ENCODE measurements at places on chromosomes 5 and 9. TPM values are rescaled to one million over a fixed set of nuclear protein-coding genes. Genes with fewer than 3 reads are reported as not detected.

DNA sequence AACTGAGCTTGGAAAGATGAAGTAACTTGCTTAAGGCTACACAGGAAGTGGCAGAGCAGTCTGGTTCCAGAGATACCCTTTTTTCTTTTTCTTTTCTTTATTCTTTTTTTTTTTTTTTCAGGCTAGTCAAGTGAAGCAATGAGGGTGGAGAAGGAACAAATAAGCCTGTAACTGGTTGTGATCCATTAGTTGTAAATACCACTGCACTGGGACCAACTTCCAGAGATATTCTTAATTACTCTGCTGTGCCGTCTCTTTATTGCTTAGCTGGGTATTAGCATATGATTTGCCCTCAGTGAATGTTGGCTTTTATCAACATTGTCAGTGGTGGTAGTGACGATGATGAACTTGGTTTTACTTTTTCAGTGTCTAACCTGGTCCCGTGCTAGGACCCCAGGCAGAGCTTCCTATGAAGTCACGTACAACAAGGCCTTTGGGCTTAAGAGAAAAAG, 26.7 kb downstream of the LNPEP start:
- DNase-seq = no peak

Gene CCDC192
- total RNA-seq = 0.31 TPM

Gene ZBTB26
- 8.4 TPM for total RNA-seq

DNA sequence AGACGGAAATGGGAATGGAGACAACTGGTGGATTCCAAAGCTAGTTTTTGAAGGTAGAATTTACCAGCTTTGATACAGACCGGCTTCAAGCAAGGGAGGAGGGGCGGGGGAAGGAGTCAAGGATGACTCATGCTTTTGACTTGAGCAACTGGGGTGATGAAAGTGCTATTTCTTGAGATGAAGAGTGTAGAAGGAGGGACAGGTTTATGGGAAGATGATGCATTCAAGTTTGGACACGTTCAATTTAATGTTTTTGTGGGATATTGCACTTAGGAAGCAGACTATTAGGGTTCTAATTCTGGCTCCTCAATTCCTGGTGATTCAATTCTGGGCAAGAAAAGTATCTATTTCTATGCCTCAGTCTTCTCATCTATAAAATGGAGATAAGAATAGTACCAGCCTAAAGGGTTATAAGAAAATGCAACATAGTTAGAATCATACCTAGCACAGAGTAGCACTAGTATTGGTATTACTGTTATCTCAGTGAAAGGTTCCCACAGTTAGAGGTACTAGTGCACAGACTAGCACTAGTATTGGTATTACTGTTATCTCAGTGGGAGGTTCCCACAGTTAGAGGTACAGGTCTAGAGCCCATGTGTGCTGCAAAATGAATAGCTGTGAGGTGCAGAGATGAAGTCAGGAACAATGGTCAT, 4.6 kb downstream of the NIPAL4 start:
- no peak for DNase-seq

DNA sequence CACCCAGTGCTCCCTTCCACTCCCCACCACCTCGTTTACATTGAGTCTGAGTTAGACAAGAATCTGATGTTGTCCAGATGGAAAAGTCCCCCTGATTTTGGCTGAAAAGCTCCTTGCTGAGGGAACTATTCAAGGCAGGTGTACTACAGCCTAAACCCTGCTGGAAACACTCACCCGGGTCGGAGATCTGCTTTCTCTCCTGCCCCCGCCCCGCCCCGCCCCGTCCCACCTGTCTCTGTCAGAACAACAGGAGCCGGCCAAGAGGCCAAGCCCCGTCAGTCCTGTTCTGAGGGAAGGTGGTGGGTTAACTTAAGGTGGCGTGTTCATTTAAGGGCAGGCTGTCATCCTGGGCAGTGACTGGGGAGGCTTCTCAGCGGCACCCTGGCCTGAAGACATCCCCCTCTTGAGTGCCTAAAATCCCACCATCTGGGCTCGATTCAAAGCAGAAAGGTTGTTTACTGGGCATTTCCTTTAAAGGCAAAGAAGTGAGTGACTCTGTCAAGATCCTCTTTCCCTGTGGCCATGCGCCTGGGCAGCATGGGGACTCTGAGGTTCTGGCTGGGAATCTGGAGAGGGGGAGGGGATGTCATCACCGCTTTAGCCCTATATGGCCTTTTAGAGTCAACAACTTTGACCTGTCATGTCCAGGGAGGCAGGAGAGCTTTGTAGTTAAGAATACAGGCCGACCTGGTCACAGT, 71.1 kb upstream of the NEURL1B start:
- peak; percentile 85 for DNase-seq

Gene TLX3
- not detected for total RNA-seq

Gene SLC22A4
- total RNA-seq = 1.7 TPM

DNA sequence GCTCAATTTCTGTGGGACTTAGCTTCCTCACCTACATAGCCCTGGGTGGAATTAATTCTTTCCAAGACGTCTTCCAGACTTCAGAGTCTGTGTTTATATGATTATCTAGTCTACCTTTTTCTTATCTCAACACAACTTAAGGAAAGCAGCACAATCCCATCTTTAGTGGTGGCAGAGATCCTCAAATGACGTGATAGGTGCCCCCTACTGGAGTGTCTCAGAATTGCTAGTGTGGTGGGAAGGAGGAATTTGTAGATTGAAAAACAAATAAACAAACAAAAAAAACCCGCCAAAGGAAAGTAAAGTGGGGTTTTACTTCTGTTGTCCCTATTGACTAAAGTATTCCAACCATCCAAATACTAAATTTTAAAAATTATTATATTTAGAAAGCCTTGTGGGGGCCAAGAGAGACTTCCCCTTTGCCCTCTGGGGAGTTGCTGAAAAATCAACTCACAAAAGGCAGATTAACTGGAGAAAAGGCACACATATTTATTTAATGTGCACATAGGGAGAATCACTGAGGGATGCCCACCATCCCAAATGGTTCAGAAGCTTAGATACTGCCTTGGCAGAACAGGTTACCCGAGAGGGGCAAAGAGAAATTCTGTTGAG, 283.3 kb downstream of the TMEM167A start:
- DNase-seq = no peak

- no peak for DNase-seq
Observed at GRCh38 chr9:125746774-125747052, 460 bp upstream of the PBX3 start.

Gene PLEKHG4B
- 3.3 TPM for total RNA-seq

- peak; percentile 44 for DNase-seq
Observed at GRCh38 chr5:83475935-83476814, 4.6 kb downstream of the VCAN start.

DNA sequence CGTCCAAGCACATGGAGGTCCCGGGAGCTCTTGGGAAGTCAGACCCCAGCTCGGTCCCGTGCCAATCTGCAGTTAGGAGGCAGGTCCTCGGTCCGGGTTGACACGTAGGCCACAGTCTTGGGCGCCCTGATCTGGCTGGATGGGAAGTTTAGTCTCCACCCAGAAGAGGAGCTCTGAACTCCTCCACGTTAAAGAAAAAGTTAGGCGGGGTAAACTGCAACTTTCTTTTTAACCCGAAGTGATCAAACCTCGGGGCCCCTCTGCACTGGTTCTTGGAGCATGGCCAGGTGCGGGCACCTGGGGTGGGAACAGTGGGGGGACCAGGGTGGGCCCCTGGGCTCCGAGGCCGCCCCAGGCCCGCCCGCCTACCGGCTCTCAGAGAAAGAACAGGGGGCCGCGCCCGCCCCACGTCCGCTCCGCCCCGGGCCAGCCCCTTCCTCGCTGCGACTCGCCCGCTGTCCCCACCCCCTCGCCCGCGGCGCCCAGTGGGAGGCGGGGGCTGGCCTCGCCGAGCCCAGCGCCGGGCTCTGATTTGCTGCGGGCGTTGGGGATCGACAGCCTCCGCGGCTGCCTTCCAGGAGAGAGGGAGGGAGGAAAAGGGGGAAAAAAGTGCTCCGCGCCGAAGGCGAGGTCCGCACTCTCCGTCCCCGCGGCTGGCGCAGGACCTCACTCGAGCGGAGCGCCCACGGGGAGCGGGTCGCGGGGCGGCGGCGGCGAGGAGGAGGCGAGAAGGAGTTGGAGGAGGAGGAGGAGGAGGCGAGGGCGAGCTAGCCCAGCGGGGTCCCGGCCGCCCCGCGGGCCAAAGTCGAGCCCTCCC, at the start of gene COL5A1:
Gene COL5A1 (plus strand): TSS at position 631 of the 817 bp plus-strand sequence. CDS start 385 bp downstream, outside the sequence.
- DNase-seq = peak; percentile 98

DNA sequence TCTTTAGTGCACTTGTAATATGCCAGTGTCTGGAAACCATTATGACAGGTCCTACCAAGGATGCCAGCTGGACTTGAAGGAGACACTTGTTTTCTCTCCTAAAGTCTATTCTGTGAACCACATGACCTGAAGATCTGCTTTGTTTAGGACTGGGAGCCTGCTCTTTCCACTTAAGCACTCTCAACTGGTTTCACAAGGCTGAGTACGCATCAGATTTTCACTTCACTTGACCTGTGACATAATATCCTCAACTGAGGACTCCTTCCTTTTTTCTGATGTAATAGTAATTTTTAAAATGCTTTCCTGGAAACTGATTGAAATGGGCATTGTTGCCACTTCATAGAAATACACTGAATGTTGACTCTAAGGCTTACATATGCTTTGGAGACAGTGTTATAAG, 52.2 kb downstream of the PDE8B start:
- no peak for DNase-seq

Gene SPINK6
- not detected for total RNA-seq

- peak; percentile 14 for DNase-seq
Observed at GRCh38 chr9:35687306-35687705, 2.4 kb downstream of the TPM2 start.

Gene TNFSF15
- 1.8 TPM for total RNA-seq

Gene ITGA1
- 49.4 TPM for total RNA-seq

Gene TSC1
- total RNA-seq = 44.3 TPM

Gene IFNK
- not detected for total RNA-seq

Gene PCDHA13
- 0.31 TPM for total RNA-seq

- DNase-seq = no peak
Observed at GRCh38 chr5:117220730-117221129, 646.1 kb upstream of the SEMA6A start.

Gene PCDHGA9
- 12.2 TPM for total RNA-seq

- no peak for DNase-seq
Observed at GRCh38 chr5:1874771-1875220, 7.9 kb downstream of the IRX4 start.

Gene EQTN
- 0.51 TPM for total RNA-seq

DNA sequence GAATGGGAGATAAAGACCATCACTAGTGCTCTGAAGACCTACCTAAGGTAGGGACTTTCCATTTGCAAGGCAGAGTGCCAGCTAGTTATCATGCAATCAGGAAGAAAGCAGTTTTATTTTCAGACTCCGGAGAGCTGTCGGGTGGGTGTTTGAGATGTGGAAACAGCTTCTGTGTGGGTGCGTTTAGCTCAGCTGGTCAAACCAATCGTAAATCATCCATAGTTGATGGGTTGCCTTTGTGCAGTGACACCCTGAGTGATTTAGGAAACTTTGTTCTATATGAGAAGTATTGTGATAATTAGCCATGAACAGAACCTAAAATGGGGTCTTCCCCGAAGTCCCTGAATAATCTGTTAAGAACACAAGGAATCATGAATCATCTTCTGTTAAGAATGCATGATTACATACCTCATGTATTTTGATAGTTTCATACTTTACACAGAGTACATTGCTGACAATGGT, 284.3 kb downstream of the ARHGAP26 start:
- DNase-seq = no peak

Gene ROPN1L
- 0.41 TPM for total RNA-seq

Gene ADAMTS19
- 49.9 TPM for total RNA-seq

Gene B4GALT1
- total RNA-seq = 30.1 TPM

DNA sequence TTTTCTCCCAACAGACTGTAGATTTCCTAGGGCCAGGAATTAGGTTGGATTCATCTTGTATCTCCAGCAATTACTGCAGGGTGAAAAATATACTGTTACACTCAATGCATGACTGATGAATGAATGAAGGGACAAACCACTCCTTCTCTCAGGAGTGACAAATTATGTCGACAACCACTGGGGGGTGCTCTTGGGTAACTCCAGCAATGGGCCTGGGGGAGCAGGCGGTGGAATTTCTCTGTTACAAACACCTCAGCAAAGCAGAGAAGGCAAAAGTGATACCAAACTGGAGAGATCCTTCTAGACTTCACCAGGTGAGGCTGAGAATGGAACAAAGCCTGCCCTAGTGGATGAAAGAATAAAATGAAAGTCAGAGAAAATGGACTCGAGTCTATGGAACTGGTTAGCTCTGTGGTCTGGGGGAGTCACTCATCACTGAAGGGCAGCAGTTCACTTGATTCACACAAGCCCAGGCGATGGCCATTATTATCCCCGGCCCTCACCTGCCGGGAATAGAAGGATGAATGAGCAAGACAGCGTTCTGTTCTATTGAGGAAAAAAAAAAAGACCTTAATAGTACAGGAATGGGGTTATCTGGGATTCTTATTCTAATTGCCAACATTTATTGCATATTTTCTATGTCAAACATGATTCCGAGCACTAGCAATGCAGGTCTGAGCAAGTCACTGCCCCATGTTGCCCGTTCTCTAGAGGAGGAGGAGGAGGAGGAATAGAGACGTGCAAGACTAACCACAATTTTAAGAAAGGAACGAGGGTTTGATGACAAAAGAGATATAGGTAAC, 341.1 kb downstream of the ASTN2 start:
- peak; percentile 54 for DNase-seq

- DNase-seq = no peak
Observed at GRCh38 chr5:135012033-135012588, 21.9 kb downstream of the PITX1 start.

- no peak for DNase-seq
Observed at GRCh38 chr5:129284010-129284409, 176.1 kb upstream of the ADAMTS19 start.

GRCh38 chr9:98419260-98419603, 163.8 kb upstream of the TBC1D2 start:
- no peak for DNase-seq

DNA sequence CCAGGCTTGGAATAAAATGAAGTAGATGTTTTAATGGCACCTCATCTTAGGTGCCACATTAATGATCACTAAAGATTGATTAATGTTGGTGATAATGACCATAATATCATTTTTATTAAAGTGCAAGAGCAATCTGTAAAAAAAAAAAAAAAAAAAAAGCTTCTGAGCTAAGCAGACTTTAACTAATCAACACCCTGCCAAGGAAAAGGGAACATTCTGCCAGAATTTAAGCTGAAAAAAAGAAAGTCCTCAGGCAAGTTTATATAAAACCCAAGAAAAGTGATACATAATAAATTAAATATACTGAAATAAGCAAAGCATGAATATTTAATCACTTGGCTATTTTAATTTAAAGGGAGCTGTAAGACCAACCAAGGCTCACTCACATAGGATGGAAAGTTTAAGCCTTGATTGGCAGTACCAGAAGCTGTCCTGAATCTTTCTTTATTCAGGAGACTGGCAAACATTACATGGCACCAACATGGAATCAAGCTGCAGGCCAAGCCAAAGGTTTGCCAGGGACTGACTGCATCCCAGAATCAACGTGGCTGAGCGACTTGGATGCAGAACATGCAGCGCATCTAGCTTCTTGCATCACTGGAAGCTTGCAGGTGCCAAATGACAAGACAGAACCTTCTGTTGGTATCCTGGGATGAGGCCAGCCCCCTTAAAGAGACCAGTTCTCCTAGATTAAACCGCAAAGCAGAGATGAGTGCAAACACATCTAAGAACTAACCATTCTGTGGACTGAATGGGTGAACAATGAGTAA, 413.6 kb downstream of the ENC1 start:
- peak; percentile 39 for DNase-seq

Measured in tongue (tissue), 3 donors.